Natural killer cell treated with Interleukin-12 subunit alpha and Interleukin-12 subunit beta and Interleukin-15 and Interleukin-18, amount 100 ng/mL, for 72 hours (primary cell): ENCODE measurements at places on chromosomes 7 and 10. TPM values are rescaled to one million over a fixed set of nuclear protein-coding genes. Genes with fewer than 3 reads are reported as not detected.

The TMEM270 gene
- total RNA-seq, result not detected

- no peak overlapping the region for H3K27ac ChIP-seq
- H3K4me1 ChIP-seq, result no peaks in the 10 kb centered on the region
- H3K27me3 ChIP-seq, result no peaks in the 10 kb centered on the region
- no peaks in the 10 kb centered on the region for H3K36me3 ChIP-seq
- no peak for DNase-seq
- H3K4me3 ChIP-seq, result no peak overlapping the region
These were observed 50.3 kb downstream of the CACNA2D1 start for GRCh38 chr7:82393076-82393839.

DNA sequence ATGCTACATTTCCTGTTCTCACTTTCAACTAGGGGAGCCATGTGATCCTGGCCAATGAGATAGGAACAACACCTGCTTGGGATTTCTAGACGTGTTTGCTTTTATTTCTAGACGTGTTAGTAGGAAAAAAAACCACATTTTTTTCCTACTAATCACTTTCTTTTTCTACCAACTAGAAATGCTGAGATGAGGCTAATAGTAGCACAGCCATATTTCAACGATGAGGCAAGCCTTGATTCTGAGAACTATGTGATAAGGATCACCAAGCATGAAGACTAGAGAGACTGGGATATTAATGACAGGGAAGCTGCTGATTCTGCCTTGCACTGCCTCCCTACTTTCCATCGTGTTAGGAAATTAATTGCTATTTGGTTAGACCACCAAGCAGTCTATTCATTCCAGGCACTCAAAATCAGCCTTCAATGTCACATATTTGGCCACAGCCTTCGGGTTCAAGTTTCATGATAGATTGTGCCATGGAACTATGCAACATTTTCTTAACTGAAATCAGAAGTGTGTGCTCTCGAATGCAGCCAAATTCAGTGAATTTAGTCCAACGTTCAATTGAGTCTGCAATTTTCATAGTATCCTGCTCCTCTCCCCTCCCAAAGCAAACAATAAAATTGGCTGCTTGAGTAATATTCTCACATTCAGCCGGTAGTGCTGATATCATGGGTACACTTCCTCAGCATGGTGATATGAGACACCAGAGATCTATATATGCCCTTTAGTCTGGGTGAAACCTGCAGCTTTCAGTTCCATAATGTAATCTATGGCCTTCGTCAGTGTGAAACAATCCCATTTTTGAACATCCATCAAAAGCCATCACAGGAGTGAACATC lies 98.1 kb downstream of the GPR37 start:
- no peak overlapping the region for H3K4me3 ChIP-seq
- no peaks in the 10 kb centered on the region for H3K36me3 ChIP-seq
- no peak overlapping the region for H3K27ac ChIP-seq
- no peaks in the 10 kb centered on the region for H3K4me1 ChIP-seq
- DNase-seq, result no peak

The HPSE2 gene
- total RNA-seq, result not detected

The HELLS gene
- total RNA-seq, result 96.8 TPM

GRCh38 chr7:64882341-64883112 lies 20.5 kb upstream of the ZNF273 start:
- H3K4me1 ChIP-seq, result peaks cover 4% of the 10 kb centered on the region
- DNase-seq, result no peak
- no peak overlapping the region for H3K4me3 ChIP-seq
- peaks cover 34% of the 10 kb centered on the region for H3K27me3 ChIP-seq

DNA sequence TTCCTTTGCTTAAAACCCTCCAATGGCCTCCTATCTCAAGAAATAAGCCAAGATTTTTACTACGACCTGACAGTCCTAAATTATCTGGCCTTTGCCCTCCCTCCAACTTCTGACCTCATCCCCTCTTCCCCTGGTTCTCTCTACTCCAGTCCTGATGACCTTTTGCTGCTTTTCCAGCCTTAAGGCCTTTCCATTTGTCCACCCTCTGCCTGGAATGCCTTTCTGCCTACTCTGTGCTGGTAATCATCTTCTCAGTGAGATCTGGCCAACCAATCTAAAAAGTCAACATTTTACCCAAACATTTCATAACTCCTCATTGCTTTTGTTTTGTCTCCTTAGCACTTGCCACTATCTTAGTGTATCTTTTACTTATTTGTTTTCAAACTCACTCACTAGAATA lies 75.7 kb downstream of the VPS41 start:
- H3K4me1 ChIP-seq, result peaks cover 16% of the 10 kb centered on the region

GRCh38 chr10:17086865-17087367 lies 42.7 kb downstream of the CUBN start:
- DNase-seq, result no peak
- H3K36me3 ChIP-seq, result peaks cover 2% of the 10 kb centered on the region
- H3K4me3 ChIP-seq, result no peak overlapping the region
- peaks cover 5% of the 10 kb centered on the region for H3K4me1 ChIP-seq
- H3K27me3 ChIP-seq, result no peaks in the 10 kb centered on the region
- H3K27ac ChIP-seq, result no peak overlapping the region

- H3K4me3 ChIP-seq, result no peak overlapping the region
- H3K4me1 ChIP-seq, result no peaks in the 10 kb centered on the region
- H3K27me3 ChIP-seq, result no peaks in the 10 kb centered on the region
- no peak for DNase-seq
- H3K36me3 ChIP-seq, result no peaks in the 10 kb centered on the region
- no peak overlapping the region for H3K27ac ChIP-seq
These were observed 408.9 kb upstream of the AUTS2 start for GRCh38 chr7:69189406-69189805.
